GM23248 (cell line): ENCODE measurements at places on chromosomes 12 and 14.

GRCh38 chr12:4160314-4161040, 113.1 kb upstream of the CCND2 start:
- no peaks in the 10 kb centered on the region for H3K27me3 ChIP-seq
- no peak overlapping the region for H3K27ac ChIP-seq
- DNase-seq, result no peak
- H3K4me3 ChIP-seq, result no peak overlapping the region
- no peaks in the 10 kb centered on the region for H3K4me1 ChIP-seq

GRCh38 chr12:13196130-13196921, at the start of gene EMP1:
EMP1 (plus strand) TSS chr12:13196726; CDS start chr12:13211511, 14,785 bp downstream.
- no peaks in the 10 kb centered on the region for H3K27me3 ChIP-seq
- peaks cover 48% of the 10 kb centered on the region for H3K4me1 ChIP-seq
- peak; percentile 99 for DNase-seq
- H3K4me3 ChIP-seq, result peak within 1 kb of the TSS; percentile 98

- no peak for DNase-seq
- H3K36me3 ChIP-seq, result no peaks in the 10 kb centered on the region
- H3K4me1 ChIP-seq, result peaks cover 37% of the 10 kb centered on the region
- no peaks in the 10 kb centered on the region for H3K27me3 ChIP-seq
- peak overlapping the region; percentile 84; the same call in 1 of the 2 replicates for H3K27ac ChIP-seq
- no peak overlapping the region for H3K4me3 ChIP-seq
Measured at GRCh38 chr14:68696721-68697495, 96.0 kb downstream of the ZFP36L1 start.

DNA sequence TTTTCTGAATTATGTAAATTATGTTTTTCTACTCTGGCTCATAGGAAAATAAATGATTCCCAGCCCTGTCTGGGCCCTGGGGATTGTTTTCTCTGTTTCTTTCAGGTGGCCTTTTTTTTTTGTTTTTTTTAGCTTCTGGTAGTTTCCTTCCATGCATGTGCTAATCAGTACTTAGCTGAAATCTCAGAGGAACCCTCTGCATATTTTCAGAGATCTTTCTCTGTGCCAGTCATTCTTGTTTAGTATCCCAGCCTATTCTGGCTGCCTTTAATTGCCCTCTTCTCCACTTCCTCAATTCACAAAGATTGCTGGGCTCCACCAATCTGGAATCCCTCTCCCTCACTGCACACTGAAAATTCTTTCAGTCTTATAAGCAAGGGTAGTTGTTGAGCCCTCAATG, 46.9 kb downstream of the CNOT2 start:
- no peak overlapping the region for H3K4me3 ChIP-seq
- H3K27me3 ChIP-seq, result no peaks in the 10 kb centered on the region
- H3K4me1 ChIP-seq, result no peaks in the 10 kb centered on the region
- no peak overlapping the region for H3K27ac ChIP-seq

DNA sequence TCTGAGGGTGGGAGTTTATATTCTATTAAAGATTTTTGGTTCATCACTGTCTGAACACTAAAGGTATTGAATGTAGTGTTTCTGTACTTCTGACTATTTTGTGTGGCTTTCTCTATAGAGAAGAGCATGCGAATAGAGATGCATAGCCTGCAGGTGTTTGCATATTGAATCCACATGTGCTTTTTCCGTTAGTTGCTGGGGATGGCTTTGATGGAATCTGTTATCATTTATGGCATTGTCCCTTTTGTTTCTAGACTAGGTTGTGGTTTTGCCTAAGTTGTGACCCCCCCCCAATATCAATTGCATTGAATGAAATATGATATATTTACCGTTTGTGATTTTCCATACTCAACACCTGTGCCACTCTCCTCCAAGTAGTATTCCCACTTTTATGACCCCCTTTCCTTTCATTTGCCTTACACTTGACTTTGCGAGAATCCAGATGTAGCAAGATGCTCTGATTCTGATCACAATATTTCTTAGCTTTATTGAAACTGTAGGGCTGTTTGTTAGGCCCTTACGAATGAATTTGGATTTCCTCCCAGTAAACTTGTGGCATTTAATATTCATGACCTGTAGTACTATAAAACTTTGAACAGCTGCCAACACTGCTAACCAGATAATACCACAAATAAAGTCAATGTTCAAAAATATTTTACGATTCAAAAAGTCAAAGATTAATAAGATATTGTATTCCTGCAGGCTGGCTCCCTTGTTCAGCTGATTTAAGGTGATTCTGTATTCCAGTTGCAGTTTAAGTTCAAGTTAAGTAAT, 176.4 kb downstream of the TMTC2 start:
- no peak overlapping the region for H3K4me3 ChIP-seq
- no peak overlapping the region for H3K27ac ChIP-seq
- H3K4me1 ChIP-seq, result peaks cover 13% of the 10 kb centered on the region; the same call in 1 of the 2 replicates

DNA sequence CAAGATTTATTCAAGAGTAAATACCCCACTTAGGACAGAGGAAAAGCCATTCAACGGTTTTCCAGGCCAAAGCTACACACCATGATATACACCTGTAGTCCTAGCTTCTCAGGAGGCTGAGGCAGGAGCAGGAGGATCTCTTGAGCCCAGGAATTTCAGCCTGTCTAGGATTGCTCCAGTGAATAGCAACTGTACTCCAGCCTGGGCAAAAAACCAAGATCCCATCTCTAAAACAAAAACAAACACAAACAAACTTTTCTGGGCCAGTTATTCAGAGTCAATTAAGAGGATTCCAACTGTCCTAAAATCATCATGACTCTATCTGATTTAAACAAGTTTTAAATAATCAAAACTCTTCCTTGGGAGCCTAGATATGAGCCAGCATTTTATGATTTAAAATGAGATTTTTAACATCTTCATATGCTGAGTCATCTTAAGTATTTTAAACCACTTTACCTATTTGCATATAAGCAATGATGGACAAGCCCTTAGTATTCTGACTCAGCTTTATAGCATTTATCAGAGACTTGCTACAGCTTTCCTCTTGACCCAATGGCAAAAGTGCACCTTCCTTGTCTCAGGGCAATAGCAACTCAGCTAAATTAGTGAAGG, 77.1 kb downstream of the KCNMB4 start:
- no peaks in the 10 kb centered on the region for H3K4me1 ChIP-seq
- DNase-seq, result peak; percentile 16
- no peaks in the 10 kb centered on the region for H3K27me3 ChIP-seq
- H3K36me3 ChIP-seq, result no peaks in the 10 kb centered on the region
- no peak overlapping the region for H3K27ac ChIP-seq
- no peak overlapping the region for H3K4me3 ChIP-seq

DNA sequence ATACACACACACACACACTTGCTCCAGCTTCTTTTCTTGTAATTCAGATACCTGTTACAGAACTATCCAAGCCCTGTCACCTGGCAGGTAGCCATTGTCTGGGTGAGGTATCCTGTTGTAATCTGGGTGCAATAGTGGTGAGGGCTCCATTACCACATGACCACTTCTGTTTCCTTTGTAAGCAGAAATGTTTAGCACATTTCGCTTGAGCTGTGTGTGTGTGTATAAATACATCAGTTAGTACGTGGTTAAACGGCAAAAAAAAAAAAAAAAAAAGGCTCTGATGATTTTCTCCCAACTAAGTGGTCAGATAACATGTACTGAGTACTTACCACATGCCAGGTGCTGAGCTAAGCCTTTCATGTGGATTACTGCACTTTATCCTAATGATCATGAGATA, 129.3 kb upstream of the SSTR1 start:
- no peaks in the 10 kb centered on the region for H3K36me3 ChIP-seq
- H3K4me1 ChIP-seq, result peaks cover 18% of the 10 kb centered on the region
- DNase-seq, result no peak
- no peak overlapping the region for H3K27ac ChIP-seq
- no peak overlapping the region for H3K4me3 ChIP-seq

DNA sequence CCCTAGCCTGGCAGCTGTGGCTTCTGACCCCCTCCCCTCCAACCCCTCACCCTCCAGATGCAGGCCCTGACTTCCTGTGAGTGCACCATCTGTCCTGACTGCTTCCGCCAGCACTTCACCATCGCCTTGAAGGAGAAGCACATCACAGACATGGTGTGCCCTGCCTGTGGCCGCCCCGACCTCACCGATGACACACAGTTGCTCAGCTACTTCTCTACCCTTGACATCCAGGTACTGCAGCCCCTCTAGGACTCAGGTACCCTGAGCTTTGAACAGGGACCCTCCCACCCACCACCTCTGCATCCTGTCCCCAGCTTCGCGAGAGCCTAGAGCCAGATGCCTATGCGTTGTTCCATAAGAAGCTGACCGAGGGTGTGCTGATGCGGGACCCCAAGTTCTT, 6.0 kb upstream of the IRF9 start:
- DNase-seq, result no peak
- no peaks in the 10 kb centered on the region for H3K4me1 ChIP-seq
- H3K36me3 ChIP-seq, result peaks cover 31% of the 10 kb centered on the region
- H3K4me3 ChIP-seq, result no peak overlapping the region
- H3K27ac ChIP-seq, result no peak overlapping the region

DNA sequence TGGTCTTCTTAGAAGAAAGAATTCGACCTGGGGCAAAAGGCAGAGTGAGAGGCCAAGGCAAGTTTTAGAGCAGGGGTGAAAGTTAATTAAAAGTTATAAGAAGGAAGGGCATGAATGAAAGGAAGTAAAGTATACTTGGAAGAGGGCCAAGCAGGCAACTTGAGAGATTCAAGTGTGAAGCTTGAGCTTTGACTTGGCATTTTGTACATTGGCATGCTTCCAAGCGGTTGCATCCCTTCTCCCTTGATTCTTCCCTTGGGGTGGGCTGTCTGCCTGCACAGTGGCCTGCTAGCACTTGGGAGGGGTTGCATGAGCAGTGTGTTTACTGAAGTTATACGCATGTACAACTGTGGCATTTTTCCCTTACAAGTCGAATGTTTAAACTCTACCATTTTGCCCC, 74.8 kb upstream of the MGAT4C start:
- DNase-seq, result no peak
- no peaks in the 10 kb centered on the region for H3K4me1 ChIP-seq
- no peaks in the 10 kb centered on the region for H3K36me3 ChIP-seq
- no peak overlapping the region for H3K4me3 ChIP-seq

GRCh38 chr12:79844693-79845092, 90.2 kb downstream of the PPP1R12A start:
- peak; percentile 68 for DNase-seq
- peak overlapping the region; percentile 34; the same call in 1 of the 2 replicates for H3K27ac ChIP-seq
- peaks cover 23% of the 10 kb centered on the region for H3K4me1 ChIP-seq
- no peaks in the 10 kb centered on the region for H3K27me3 ChIP-seq
- H3K36me3 ChIP-seq, result peaks cover 26% of the 10 kb centered on the region

GRCh38 chr12:113366827-113367226, 8.4 kb downstream of the PLBD2 start:
- H3K36me3 ChIP-seq, result no peaks in the 10 kb centered on the region
- no peak overlapping the region for H3K4me3 ChIP-seq
- H3K4me1 ChIP-seq, result 0 out of 2 replicates have a peak, but pooled peaks cover 2% of the 10 kb centered on the region
- no peak for DNase-seq
- no peaks in the 10 kb centered on the region for H3K27me3 ChIP-seq

- no peaks in the 10 kb centered on the region for H3K27me3 ChIP-seq
- H3K4me3 ChIP-seq, result no peak overlapping the region
- no peaks in the 10 kb centered on the region; the same call in 1 of the 2 replicates for H3K36me3 ChIP-seq
- DNase-seq, result no peak
Measured at GRCh38 chr12:2212971-2213869, 160.4 kb downstream of the CACNA1C start.

- peak; percentile 84 for DNase-seq
- H3K36me3 ChIP-seq, result no peaks in the 10 kb centered on the region
- H3K27me3 ChIP-seq, result no peaks in the 10 kb centered on the region
- no peak overlapping the region for H3K27ac ChIP-seq
- H3K4me1 ChIP-seq, result no peaks in the 10 kb centered on the region
Measured at GRCh38 chr12:7219599-7220243, 30.2 kb downstream of the PEX5 start.

DNA sequence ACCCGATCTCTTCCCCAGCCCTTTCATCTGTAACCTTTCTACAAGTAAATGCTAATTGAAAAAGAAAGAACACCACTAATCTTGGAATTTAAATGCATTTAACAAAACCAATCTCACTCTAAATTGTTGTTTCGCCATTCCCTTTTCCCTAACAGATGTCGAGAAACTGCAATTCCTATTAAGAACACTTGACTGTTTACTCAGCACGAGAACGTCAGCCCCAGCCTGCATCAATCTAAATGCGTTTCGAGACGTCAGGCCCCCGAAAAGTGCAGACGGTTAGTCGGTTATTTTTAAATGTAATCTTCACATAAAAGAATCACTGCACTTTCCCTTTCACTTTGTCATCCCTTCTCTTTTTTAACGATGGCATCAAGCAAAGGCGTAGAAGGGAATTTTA, 837.6 kb downstream of the VRK1 start:
- no peaks in the 10 kb centered on the region for H3K27me3 ChIP-seq
- H3K4me3 ChIP-seq, result peak overlapping the region; percentile 68
- no peaks in the 10 kb centered on the region for H3K36me3 ChIP-seq
- H3K4me1 ChIP-seq, result no peaks in the 10 kb centered on the region
- peak; percentile 23 for DNase-seq

- no peak overlapping the region for H3K4me3 ChIP-seq
- H3K36me3 ChIP-seq, result no peaks in the 10 kb centered on the region
- H3K4me1 ChIP-seq, result no peaks in the 10 kb centered on the region
- H3K27me3 ChIP-seq, result no peaks in the 10 kb centered on the region
Measured at GRCh38 chr12:23126794-23127193, 501.8 kb downstream of the ETNK1 start.

DNA sequence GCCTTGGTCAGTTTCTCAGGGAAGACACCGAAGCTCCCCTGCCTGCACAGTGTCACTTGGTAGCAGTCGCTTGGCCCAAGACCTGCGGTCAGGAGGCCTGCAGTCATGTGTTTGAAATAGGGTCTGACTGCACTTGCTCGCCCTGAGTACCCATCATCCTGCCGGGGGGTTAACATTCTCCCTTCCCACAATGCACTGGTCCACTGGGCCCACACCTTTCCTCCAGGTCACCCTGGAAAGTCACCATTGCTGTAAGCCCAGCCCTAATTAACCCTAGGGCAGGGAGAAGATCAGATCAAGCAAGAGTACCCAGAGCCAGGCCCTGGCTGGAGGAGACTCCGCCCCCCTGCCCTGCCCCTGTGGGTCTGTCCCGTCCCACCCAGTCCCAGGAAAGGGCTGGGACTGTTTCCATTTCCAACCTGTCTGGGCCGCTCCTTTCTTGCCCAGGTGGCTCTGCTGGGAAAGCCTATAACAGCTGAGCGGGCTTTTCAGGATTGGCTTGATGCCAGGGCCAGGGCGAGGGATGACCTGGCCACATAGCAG, 87.1 kb downstream of the ZFP36L1 start:
- no peaks in the 10 kb centered on the region for H3K27me3 ChIP-seq
- H3K4me1 ChIP-seq, result peaks cover 26% of the 10 kb centered on the region
- no peak overlapping the region for H3K27ac ChIP-seq
- H3K4me3 ChIP-seq, result no peak overlapping the region

GRCh38 chr12:2240390-2240789, 187.6 kb downstream of the CACNA1C start:
- no peak for DNase-seq
- H3K27ac ChIP-seq, result no peak overlapping the region
- no peaks in the 10 kb centered on the region for H3K36me3 ChIP-seq
- H3K4me1 ChIP-seq, result peaks cover 27% of the 10 kb centered on the region

DNA sequence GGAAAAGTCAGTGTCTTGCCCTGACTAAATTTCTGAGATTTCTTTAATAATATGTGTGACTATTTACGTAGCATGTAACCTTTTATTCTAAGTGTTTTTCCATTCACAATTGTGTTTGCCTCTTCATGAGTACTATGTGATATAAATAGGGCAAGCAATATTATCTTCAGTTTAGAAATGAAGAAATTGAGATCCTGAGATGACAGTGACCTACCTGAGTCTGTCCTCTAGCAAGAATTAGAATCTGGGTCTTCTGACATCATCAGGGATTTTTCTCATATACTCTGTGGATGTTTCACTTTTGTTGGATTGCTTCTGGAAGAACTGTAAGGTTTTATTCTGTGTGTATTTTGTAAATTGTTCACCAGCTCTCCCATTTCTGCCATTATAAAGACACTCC, 35.0 kb downstream of the TMTC2 start:
- no peaks in the 10 kb centered on the region for H3K27me3 ChIP-seq
- no peak overlapping the region for H3K4me3 ChIP-seq
- no peak overlapping the region for H3K27ac ChIP-seq
- DNase-seq, result no peak
